ENCODE measurements at places on chromosomes 4 and X. TPM values are rescaled to one million over a fixed set of nuclear protein-coding genes. Genes with fewer than 3 reads are reported as not detected.

GRCh38 chrX:27591938-27592337 is 1.8 kb downstream of the DCAF8L2 start:
- no peak for DNase-seq

PPP1R2C gene
- not detected for total RNA-seq

GRCh38 chrX:132651421-132652086 is 162.7 kb upstream of the MBNL3 start:
- DNase-seq = no peak

CCSER1 gene
- 11.4 TPM for total RNA-seq

VCX3A gene
- total RNA-seq = not detected

DNA sequence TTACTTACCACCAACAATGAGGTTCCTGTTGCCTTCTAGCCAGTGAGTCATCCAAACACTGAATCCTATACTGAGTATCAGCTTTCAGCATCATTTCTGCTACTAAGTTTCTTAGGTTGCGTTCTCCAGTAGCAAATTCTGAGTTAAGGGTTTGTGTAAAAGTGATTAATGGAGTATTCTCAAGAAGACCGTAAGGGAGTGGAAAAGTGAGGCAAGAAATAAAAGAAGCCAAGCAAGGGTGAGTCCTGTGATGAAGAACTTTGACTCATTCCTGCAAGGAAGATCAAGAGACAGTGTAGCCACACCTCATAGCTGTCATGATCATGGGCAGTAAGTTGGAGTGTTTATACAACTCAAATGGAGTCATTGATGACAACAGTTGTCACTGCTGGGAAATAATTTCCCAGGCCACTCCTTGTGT is 446.2 kb downstream of the RAPGEF2 start:
- no peak for DNase-seq

All from omental fat pad (tissue), 4 donors.